ENCODE measurements at places on chromosomes 2 and 18. TPM values are rescaled to one million over a fixed set of nuclear protein-coding genes. Genes with fewer than 3 reads are reported as not detected.

C1QL2 gene
- not detected for total RNA-seq

SIX2 gene
- 0.60 TPM for total RNA-seq

MARCO gene
- total RNA-seq = 9.1 TPM

SP5 gene
- 0.89 TPM for total RNA-seq

ABCG5 gene
- total RNA-seq = not detected

REG3G gene
- total RNA-seq = not detected

LOXL3 gene
- 1.3 TPM for total RNA-seq

- peaks cover 11% of the 10 kb centered on the region for H3K27me3 ChIP-seq
- no peaks in the 10 kb centered on the region for H3K36me3 ChIP-seq
- no peak overlapping the region for H3K27ac ChIP-seq
- no peak overlapping the region for H3K4me3 ChIP-seq
- DNase-seq = no peak
- peaks cover 23% of the 10 kb centered on the region for H3K4me1 ChIP-seq
These were observed 74.1 kb downstream of the CTIF start for GRCh38 chr18:48612917-48613316.

GRCh38 chr2:41431756-41432155, 616.1 kb upstream of the PKDCC start:
- H3K4me1 ChIP-seq = no peaks in the 10 kb centered on the region
- H3K27ac ChIP-seq = no peak overlapping the region
- H3K27me3 ChIP-seq = no peaks in the 10 kb centered on the region
- H3K36me3 ChIP-seq = no peaks in the 10 kb centered on the region

GRCh38 chr2:69964353-69964841, 3.0 kb upstream of the ASPRV1 start:
- peaks cover 4% of the 10 kb centered on the region for H3K4me1 ChIP-seq
- H3K27me3 ChIP-seq = no peaks in the 10 kb centered on the region
- H3K27ac ChIP-seq = no peak overlapping the region
- no peak overlapping the region for H3K4me3 ChIP-seq
- DNase-seq = peak; percentile 38

- no peak overlapping the region for H3K4me3 ChIP-seq
- no peak for DNase-seq
- H3K4me1 ChIP-seq = peaks cover 4% of the 10 kb centered on the region
- no peak overlapping the region for H3K27ac ChIP-seq
These were observed 79.9 kb downstream of the CTAGE1 start for GRCh38 chr18:22337833-22338232.

- no peak overlapping the region for H3K4me3 ChIP-seq
- peaks cover 40% of the 10 kb centered on the region for H3K27me3 ChIP-seq
- DNase-seq = no peak
- no peak overlapping the region for H3K27ac ChIP-seq
These were observed 9.5 kb downstream of the KCNK3 start for GRCh38 chr2:26702025-26702424.

GRCh38 chr2:239401881-239402233, 1.0 kb upstream of the HDAC4 start:
- peak overlapping the region; percentile 99 for H3K27ac ChIP-seq
- peaks cover 28% of the 10 kb centered on the region for H3K4me1 ChIP-seq
- DNase-seq = no peak
- peak overlapping the region; percentile 70 for H3K4me3 ChIP-seq
- H3K27me3 ChIP-seq = no peaks in the 10 kb centered on the region

DNA sequence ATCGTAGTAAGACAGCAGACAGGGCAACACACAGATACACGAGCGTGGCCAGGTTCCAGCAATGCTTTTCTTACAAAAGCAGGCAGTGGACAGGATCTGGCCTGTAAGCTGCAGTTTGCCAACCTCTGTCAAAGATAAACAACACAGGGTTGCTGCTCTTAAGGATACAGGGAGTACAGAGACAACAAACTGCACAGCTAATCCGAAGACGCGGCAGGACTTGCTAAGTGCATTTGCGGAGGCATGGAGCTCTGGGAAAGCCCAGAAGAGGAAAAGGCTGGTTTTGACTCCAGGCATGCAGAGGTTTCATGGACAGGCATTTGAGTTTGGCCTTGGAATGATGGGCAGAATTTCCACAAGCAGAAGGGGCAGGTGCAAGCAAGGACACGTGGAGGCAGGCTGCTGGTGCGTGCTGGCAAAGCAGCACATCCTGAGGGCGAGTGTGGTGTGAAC, 24.4 kb downstream of the SERTAD2 start:
- no peak overlapping the region for H3K4me3 ChIP-seq
- peaks cover 10% of the 10 kb centered on the region for H3K36me3 ChIP-seq
- H3K4me1 ChIP-seq = peaks cover 37% of the 10 kb centered on the region
- DNase-seq = no peak

- no peaks in the 10 kb centered on the region for H3K36me3 ChIP-seq
- no peaks in the 10 kb centered on the region for H3K4me1 ChIP-seq
- no peaks in the 10 kb centered on the region for H3K27me3 ChIP-seq
These were observed 1114.5 kb downstream of the DSC3 start for GRCh38 chr18:29928081-29928480.

GRCh38 chr2:65351234-65351947, 81.0 kb downstream of the SPRED2 start:
- H3K4me1 ChIP-seq = peaks cover 21% of the 10 kb centered on the region
- no peak for DNase-seq
- H3K36me3 ChIP-seq = no peaks in the 10 kb centered on the region
- no peak overlapping the region for H3K27ac ChIP-seq
- no peaks in the 10 kb centered on the region for H3K27me3 ChIP-seq

- H3K27ac ChIP-seq = no peak overlapping the region
- no peaks in the 10 kb centered on the region for H3K4me1 ChIP-seq
- H3K36me3 ChIP-seq = no peaks in the 10 kb centered on the region
These were observed 25.4 kb upstream of the CDH7 start for GRCh38 chr18:65725251-65726050.

- peaks cover 7% of the 10 kb centered on the region for H3K27me3 ChIP-seq
- H3K4me1 ChIP-seq = no peaks in the 10 kb centered on the region
- DNase-seq = no peak
- H3K36me3 ChIP-seq = no peaks in the 10 kb centered on the region
- no peak overlapping the region for H3K4me3 ChIP-seq
These were observed 18.3 kb upstream of the KLHL29 start for GRCh38 chr2:23366720-23367119.

DNA sequence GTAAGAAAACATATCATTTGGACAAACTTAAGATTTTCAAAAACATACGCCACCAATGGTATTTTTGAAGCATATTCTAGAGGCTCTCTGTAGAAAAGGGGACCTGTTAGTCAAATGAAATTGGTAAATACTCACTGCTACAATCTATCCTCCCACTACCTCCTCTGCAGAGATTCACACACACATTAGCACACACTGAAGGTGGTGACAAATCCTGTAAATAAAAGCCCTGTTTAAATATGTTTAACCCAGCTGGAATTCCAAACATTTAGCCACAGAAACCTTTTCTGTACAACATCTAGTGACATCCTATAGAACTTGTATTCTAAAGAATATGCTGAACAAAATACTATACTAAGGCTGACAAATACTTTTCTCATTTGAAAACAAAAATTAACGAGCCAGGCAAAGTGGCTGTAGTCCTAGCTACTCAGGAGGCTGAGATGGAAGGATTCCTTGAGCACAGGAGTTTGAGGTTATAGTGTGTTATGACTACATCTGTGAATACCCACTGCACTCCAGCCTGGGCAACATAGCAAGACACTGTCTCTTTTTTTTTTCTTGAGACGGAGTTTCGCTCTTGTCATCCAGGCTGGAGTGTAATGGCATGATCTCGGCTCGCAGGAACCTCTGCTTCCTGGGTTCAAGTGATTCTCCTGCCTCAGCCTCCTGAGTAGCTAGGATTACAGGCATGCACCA, 25.9 kb downstream of the ALS2 start:
- H3K27ac ChIP-seq = no peak overlapping the region
- DNase-seq = no peak
- no peak overlapping the region for H3K4me3 ChIP-seq
- no peaks in the 10 kb centered on the region for H3K27me3 ChIP-seq
- H3K36me3 ChIP-seq = peaks cover 53% of the 10 kb centered on the region
- H3K4me1 ChIP-seq = no peaks in the 10 kb centered on the region

DNA sequence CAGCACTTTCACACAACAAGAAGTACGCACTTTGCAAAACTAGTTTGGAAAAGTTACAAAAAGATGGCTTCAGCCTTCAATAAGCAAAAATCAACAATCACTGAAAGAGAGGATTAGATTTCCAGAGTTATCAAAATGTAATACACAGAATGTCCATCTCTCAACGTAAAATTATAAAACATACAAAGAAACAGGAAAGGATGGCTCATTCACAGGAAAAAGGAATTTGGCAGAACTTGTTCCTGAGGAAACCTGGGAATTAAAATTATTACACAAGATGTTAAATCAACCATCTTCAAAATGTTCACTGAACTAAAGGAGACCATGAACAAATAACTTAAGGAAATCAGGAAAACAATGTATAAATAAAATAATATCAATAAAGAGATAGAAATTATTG, 8.0 kb downstream of the C2orf92 start:
- no peak overlapping the region for H3K27ac ChIP-seq
- no peak for DNase-seq
- no peaks in the 10 kb centered on the region for H3K4me1 ChIP-seq
- no peak overlapping the region for H3K4me3 ChIP-seq
- H3K36me3 ChIP-seq = no peaks in the 10 kb centered on the region

Data from suprapubic skin (tissue), 4 donors.